NCI-H460 (cell line): ENCODE measurements at places on chromosomes 1 and 21. TPM values are rescaled to one million over a fixed set of nuclear protein-coding genes. Genes with fewer than 3 reads are reported as not detected.
A peak's percentile ranks its signal among the peaks of the same experiment; 100 is the strongest.

The GBP5 gene
- total RNA-seq, result not detected in 2 replicates

- DNase-seq, result no peak
Measured at GRCh38 chr1:181485287-181486097, 2.2 kb downstream of the CACNA1E start.

- no peak for DNase-seq
Measured at GRCh38 chr1:38003261-38004250, 1.8 kb downstream of the FHL3 start.

- no peak for DNase-seq
Measured at GRCh38 chr1:214824763-214825162, 221.8 kb downstream of the CENPF start.

DNA sequence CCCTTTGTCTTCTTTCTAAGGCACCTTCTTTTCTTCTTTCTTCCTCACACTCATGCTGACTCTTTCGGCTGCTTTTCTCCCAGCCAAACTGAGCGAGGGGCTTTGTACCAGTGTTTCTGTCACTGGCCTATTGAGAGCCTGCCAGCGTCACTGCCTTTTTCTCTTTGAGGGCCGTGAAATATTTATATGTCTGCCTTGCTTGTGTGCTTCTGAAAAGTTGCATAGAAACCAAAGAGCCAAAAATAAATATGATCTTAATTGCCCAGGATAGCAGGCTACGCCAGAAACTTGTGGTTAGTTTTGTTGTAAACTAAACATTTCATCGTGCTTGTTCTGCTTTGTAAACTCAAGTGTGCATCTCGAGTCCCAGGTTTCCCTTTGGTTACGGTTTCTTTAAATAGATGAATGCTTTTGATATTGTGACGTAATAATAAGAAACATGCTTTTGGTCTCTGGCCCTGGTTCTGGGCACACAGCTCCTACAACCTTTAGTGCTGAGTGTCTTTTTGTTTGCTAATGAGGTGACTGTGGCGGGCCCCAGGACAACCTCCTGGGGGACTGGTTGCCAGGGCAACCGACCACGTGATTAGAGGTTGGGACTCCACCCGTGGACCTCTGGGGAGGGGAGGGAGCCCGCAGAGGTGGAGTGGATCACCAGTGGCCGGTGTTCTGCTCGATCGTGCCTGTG lies 10.8 kb downstream of the SLC37A1 start:
- DNase-seq, result no peak

GRCh38 chr21:35587841-35588380 lies 472.4 kb downstream of the SETD4 start:
- no peak for DNase-seq

- DNase-seq, result no peak
Measured at GRCh38 chr21:41393876-41394465, 32.1 kb upstream of the MX1 start.

The S100B gene
- not detected in 2 replicates for total RNA-seq

- peak; percentile 14 for DNase-seq
Measured at GRCh38 chr1:39960431-39960958, 5.5 kb downstream of the MFSD2A start.

DNA sequence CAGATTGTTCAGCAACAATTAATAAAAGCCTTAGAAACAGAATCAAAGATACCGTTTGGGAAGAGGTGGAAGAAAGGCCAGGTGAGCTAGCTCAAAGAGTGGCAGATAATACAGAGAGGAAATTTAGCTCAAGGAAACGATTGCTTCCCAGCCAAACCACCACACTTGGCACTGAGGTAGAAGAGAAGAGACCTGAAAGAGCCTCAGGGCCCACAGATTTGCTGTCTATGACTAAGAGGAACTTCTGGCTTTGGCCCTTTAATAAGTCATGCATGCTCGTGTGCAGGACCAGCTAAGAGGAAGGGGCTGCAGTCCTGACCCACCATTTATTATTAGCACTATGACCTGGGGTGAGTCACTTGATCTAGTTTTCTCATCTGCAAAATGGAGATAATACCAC lies 72.8 kb upstream of the BCL10 start:
- no peak for DNase-seq

- DNase-seq, result no peak
Measured at GRCh38 chr1:218837051-218837450, 336.6 kb upstream of the LYPLAL1 start.

DNA sequence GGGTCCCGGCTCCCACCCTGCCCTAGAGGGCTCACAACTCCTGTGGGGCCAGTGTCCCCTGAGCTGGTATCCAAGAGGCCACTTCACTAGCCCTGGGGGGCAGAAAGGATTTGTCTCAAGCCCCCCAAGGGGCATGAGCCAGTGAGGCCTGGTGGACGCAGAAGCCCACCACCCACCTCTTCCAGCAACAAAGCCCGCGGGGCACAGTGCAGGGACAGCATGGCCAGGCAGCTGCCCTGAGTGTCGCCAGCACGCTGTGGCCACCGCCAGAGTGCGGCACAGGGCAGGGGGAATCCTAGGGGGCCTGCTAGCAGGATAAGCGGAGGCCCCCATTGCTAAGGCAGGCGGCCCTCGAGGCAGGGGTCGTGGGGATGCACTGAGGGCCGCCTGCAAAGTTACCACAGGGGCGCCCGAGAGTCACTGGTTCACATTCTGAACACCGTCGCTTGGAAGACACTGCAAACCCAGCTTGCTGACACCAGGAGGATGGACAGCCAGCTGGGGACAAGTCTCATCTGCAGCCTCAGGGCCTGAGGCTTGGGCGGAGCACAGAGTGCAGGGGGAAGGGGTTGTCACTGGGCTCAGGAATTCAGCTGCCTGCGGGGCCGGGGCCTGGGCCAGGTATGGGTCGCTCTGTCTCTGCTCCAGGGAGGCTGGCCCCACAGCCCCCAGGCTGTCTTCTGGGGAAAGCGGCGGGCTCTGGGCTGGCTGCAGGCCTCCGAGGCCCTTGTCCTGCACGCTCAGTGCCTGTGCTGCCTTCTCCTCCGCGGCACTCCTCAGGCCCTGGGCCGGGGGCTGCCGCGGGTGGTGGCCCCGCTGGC lies 26.8 kb downstream of the SLC19A1 start:
- DNase-seq, result no peak

GRCh38 chr1:185317034-185317885 lies at the start of gene IVNS1ABP:
IVNS1ABP (minus strand) TSS chr1:185317243; CDS start chr1:185309493, 7,750 bp downstream.
- peak; percentile 96 for DNase-seq

- DNase-seq, result no peak
Measured at GRCh38 chr1:200165493-200166220, 138.1 kb downstream of the NR5A2 start.

DNA sequence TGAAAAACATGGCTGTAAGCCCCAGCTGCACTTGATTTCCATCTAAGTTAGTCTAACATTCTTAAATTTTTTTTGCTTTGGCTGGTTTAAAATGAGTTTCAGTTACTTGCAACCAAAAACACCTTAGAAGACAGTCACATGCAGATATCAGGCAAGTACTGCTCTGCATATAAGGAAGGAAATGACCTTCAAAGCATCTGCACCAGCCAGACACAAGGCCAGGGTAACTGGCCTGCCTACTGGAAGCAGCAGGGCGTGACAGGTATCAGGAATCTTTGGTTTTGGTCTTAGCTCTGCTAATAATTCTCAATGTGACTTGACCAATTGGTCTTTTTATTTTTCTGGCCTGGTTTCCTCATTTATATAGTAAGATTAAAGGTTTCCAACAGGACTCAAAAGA lies 33.5 kb downstream of the SCYL3 start:
- no peak for DNase-seq

GRCh38 chr1:181936768-181937581 lies 124.5 kb downstream of the ZNF648 start:
- DNase-seq, result peak; percentile 40

DNA sequence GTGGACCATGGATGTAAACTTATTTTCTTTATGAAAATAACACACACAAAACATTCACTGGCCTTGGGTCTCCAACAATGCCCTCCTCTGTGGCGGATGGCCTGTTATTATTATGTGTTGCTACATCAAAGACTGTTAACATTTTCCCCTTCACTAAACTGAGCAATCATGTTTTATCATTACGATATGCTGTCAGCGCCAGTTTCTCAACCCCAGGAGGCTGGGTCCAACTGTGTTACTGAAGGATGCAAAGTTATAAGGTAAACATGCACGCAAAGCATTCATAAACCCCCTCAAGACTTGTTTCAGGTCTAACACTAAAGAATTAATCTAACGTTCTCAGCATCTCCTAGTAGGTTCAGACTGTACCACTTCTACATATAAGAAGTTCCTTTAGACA lies 6.0 kb upstream of the DUSP10 start:
- no peak for DNase-seq

- DNase-seq, result no peak
Measured at GRCh38 chr21:15793550-15794235, 63.9 kb downstream of the USP25 start.

DNA sequence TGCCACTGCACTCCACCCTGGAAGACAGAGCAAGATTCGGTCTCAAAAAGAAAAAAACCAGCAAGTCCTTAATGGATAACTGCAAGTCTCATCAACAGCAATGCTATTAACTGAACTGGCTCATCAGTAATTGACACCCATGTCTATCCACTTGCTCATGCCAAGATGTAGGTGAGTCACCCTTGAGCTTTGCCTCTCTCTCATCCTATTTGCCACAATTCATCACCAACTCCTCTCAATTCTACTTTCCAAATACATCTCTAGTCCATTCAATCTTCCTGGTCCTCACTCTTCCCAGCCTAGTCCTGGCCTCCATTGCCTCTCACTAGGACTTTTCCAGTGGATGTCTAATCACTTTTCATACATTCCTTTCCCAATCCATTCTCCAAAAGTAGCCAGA lies 103.7 kb upstream of the PRMT6 start:
- no peak for DNase-seq

The CR1L gene
- not detected in 2 replicates for total RNA-seq

The HEATR1 gene
- total RNA-seq, result 84.3 and 102 TPM in 2 replicates

The B3GALT5 gene
- total RNA-seq, result not detected in 2 replicates

DNA sequence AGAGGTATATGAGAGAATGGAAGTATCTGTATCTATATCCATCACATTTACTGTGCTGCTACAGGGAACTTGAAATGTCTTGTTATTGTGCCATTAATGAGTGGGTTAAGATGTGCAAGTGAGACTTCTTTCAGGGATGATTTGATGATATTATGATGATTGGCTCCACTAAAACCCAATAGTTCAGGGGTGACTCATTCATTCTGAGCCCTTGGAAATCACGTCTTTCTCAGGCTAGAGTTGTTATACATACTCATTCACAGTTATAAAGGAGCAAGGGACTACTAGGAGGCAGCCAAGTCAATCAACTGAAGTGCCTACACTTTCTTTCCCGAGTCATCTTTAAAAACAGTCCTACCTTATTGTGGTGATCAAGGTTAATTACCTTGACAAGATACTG lies 1109.8 kb upstream of the B3GALT2 start:
- no peak for DNase-seq

DNA sequence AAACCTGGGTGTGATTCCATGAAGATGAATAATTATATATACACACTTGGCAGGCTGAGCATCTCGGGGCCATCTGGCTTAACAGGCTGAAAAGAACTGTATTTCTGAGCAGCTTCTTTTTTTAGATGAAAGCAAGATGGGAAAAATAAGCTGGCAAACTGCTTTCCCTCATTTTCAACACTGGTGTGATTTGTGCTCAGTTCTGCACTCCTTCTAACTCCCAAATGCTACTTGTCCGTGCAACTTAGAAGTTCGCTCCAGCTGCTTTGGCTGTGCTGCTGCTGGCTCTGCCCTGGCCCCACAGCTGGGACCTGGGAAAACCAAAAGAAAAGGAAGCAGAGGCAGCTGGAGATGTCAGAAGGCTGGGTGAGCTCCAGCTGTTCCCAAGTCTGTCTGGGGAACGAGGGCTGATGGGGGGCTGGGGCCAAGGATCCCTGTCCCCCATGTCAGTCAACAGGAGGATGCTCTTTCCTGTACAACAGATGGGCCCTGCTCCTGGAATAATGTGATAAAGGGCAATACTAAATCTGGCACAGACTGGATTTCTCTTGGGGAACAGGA lies 44.9 kb downstream of the PAFAH2 start:
- no peak for DNase-seq

DNA sequence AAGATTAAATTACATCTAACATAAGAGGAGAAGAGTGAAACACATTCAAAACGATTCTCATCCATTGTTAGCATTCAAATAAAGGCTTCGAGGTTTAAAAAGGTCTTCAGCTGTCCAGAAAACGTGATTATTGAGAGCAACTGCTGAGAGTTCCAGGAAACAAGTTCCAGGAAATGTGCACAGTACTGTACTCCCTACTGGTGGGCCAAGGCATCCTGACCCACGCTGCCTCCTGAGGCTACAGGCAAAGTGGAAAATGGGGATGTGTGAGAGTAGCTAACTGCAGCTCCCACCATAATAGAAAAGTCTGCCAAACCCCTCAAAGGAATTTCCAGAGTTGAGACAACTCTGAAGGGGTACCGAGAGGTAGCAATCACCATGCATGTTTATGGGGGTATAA lies 2.0 kb downstream of the VAV3 start:
- DNase-seq, result no peak

DNA sequence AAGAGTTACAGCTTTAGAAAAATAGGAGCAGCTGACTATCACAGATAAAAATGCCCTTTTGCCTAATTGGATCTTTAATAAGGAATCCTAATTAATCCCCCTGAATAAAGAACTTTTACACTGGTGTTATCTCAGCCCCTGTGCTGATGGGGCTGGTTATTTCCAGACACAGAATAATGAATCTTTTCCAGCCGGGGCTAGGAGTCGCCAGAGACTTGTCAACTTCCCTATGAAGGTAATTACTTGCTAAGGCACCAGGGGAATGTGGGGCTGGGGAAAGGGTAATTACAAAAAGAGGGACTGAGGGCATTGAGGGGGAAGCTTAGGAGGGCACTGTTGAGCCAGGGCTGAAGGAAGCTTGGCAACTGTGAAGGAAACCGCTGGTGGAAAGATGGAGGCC lies 34.5 kb downstream of the HMGB4 start:
- no peak for DNase-seq

DNA sequence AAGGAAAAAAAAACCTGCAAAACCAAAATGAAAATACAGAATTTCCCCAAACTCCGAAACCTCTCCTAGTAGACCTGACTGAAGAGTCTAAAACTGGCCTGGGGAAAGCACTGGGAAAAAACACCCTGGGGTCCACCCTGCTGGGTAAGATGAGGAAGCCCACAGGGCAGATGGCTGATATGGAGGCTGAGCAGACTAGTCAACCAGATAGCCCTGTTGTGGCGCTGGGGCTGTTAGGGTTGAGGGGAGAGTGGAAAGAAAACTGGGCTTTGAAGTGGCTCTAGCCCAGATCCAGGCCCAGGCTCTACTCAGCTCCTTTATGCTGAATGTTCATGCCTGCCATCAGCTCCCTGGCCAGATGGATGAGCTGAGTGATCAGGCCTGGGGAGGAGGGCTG lies 6.8 kb upstream of the SLAMF1 start:
- no peak for DNase-seq

The SELL gene
- not detected in 2 replicates for total RNA-seq

- DNase-seq, result no peak
Measured at GRCh38 chr21:44874497-44875315, 1.2 kb upstream of the PTTG1IP start.
